Stimulated activated CD4-positive, alpha-beta T cell treated with anti-CD3 and anti-CD28 coated beads, Interleukin-15, amount 100 ng/mL, for 1 hour (primary cell): ENCODE measurements at places on chromosomes 4 and X.
A peak's percentile ranks its signal among the peaks of the same experiment; 100 is the strongest.

DNA sequence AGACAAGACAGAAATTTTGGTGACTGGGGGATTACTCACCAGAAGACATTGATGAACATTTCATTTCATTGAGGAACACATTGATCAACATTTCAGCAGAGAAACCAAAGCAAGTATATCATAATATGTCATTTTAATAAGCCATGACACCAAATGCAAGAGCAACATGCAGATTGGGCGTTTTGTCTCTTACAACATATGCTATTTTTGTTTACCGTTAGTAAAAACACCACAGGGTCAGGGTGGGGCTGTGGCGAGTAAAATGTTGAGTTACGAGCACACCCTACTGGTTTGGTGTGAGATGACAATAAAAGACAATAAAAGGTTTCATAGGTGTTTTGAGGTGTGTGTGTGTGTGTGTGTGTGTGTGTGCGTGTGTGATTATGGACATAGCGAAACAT, 294.5 kb downstream of the PDGFC start:
- no peak for DNase-seq

- DNase-seq: no peak
These were observed 104.5 kb downstream of the SHISA3 start for GRCh38 chr4:42501624-42502401.

- DNase-seq: no peak
These were observed 75.7 kb downstream of the ANKRD50 start for GRCh38 chr4:124636788-124637187.

GRCh38 chr4:159966746-159967145, 863.9 kb downstream of the RAPGEF2 start:
- DNase-seq: no peak

- no peak for DNase-seq
These were observed 161.5 kb upstream of the GPR101 start for GRCh38 chrX:137195296-137195695.

DNA sequence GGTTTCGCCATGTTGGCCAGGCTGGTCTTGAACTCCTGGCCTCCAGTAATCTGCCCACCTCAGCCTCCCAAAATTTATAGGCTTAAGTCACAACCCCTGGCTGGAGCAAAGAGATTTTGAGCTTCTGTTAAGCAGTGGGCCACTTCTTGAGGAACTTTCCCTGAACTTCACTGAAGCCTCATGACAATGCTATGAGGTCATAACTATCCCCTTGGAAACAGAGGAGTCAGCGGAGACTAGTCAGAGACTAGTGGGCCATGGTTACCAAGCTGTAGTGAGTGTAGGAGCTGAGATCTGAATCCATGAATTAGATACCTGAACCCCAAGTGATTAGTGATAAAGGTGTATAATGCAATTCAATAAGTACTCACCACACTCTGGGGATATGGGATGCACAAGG, 145.1 kb upstream of the MSX1 start:
- DNase-seq: no peak

DNA sequence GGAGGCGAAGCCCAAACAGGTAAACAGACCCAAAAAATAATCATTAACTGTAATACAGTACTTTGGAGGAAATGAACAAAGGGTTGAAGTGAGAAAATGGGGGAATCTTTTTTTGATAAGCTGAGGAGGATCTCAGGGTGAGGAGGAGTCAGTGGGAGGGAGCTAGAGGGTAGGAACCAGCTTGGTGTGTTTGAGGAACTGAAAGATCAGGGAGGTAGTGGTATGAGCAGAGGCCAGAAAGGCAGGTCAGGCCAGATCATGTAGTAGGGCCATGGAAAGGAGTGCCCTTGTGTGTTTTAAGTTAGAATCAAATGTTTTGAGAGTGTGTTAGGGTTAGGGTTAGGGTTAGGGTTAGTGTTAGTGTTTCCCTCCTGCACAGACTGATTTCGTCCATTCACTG, 48.8 kb downstream of the PPP2R2C start:
- DNase-seq: no peak

DNA sequence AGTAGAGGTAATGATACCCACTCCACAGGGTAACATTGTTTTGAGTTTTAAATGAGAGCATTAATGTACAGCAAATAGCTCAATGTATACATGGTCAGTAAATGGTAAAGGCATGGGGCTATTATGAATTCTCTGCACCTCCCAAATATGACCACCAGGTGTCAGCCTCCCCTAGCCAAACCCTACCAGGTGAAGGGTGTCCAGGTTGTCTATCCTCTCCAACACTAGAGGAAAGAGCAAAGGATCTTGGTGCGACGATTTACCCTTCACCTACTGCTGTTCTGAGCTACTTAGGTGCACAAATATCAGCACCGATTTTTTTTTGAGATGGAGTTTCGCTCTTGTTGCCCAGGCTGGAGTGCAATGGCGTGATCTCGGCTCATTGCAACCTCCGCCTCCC, 26.5 kb upstream of the XIAP start:
- peak; percentile 15 for DNase-seq

- no peak for DNase-seq
These were observed 8.3 kb downstream of the NSD2 start for GRCh38 chr4:1879485-1879884.

DNA sequence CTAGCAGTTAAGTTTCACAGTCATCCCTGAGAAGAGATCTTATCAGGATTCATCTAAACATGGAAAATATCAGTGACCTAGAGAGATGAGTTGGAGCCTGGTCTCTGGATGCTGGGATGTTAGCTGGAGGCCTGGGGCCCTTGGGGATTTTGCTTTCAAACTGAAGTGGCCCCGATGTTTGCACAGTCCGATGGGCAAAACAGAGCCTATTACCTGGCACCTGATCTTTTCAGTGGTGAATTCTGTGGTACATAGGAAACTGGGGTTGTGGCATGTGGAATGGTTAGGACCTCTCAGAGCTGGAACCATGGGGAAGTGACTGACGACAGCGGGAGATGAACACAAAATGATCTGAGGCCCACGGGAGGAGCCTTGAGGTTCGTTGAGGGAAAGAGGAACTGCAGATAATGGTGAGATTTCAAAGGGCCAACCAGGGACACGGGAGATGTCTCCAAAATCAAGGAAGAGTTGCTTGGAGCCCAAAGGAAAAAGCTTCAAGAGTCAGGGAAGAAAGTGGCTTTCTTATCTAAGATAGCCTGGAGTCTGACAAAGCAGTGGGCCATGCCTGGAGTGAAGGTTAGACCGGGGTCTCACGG, 17.8 kb upstream of the TENM3 start:
- DNase-seq: no peak

GRCh38 chrX:13938051-13938828, 91.5 kb downstream of the GEMIN8 start:
- DNase-seq: no peak

DNA sequence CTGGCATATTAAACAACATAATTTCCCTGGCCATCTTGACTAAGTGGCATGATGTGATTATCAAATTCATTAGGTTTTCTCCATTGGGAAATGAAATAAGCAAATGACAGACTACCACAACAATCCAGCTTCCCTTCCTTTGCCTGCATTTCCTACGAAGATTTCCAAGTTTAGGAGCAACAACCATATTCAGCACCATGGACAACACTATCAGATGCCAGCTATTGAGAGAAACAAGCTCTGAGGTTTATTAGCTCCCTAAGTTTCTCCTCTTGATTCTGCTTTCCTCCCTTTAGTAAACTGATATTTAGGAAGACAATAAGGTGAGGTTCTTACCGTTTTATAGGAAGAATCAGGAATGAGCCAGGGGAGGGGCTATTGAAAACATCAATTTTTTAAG, 36.2 kb downstream of the DCX start:
- DNase-seq: no peak

GRCh38 chrX:140744085-140744484, 34.5 kb downstream of the LINC00632 start:
- DNase-seq: no peak

GRCh38 chrX:16832301-16832700, 37.9 kb downstream of the RBBP7 start:
- no peak for DNase-seq

DNA sequence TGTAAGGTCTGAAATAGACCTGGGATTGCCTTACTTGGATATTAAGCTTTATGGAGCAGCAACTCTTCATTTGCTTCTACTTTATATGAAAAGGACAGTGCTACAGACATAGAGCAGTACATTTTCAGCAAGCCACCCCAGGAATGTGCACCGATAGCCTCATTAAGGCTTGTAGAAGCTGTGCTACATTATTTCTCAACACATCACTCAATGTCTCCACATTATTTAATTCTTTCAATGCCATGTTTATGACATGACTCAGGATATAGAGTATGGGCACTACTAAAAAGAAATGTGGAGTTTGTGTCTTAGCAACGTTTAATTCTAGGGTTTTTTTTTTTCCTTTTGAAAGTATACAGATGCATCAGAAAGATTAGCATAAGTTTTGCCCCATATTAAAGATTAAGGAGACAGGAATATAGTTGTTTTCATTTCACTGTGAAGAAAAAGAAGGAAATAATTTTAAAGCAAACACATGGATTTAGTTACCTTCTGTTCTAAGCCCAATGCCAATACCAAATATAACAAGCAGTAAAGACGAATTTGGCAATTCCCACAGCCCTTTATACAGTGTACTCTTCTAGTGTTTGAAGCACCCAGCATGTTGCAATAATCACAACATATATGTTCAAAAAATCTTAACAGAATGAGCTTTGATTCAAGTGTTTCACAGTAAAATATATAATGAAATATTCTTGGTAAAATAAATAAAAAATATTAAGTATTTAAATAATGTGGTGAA, 2140.1 kb upstream of the AGA start:
- no peak for DNase-seq

DNA sequence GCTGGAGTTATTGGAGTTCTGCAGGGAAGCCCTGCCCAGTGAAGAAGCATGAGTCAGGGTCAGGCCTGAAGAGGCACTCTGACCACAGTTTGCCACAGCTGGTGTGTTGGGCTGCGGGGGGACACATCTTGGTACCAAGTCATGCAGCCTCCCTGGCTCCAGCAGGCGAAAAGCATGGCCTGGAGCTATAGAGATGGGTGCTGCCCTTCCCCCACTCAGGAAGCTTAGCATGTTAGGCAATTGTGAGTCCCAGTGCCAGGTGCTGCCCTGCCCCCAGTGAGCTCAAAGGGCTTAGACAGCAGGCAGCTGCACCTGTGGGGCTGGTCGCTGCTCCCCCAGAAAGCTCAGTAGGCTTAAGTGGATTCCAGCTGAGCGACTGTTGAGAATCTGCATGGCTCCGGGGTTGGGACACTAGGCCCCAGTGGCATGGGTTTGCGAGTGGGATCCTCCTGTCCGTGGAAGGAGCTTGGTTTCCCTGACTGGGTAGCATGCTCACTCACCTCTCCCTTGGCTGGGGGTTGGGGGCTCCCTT, 755.5 kb downstream of the GLUD2 start:
- no peak for DNase-seq

GRCh38 chrX:129606918-129607317, 47.8 kb downstream of the APLN start:
- no peak for DNase-seq

- no peak for DNase-seq
These were observed 363.8 kb upstream of the FTHL17 start for GRCh38 chrX:31435592-31435991.

GRCh38 chr4:77989968-77990367, 67.2 kb upstream of the FRAS1 start:
- DNase-seq: no peak

DNA sequence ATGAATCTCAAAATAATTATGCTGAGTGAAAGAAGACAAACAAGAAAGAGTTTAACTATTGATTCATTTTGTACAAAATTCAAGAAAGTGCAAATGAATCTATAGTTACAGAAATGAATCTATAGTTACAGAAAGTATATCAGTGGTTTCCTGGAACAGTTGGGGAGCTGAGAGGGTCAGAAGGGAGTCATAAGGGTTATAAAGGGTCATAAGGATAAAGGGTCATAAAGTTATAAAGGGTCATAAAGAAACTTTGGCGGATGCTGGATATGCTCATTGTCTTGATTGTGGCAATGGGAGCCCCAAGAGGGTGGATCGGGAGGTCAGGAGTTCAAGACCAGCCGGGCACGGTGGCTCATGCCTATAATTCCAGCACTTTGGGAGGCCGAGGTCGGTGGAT, 26.0 kb upstream of the INTS6L start:
- DNase-seq: no peak

GRCh38 chr4:42398871-42399331, 1.6 kb downstream of the SHISA3 start:
- DNase-seq: no peak

DNA sequence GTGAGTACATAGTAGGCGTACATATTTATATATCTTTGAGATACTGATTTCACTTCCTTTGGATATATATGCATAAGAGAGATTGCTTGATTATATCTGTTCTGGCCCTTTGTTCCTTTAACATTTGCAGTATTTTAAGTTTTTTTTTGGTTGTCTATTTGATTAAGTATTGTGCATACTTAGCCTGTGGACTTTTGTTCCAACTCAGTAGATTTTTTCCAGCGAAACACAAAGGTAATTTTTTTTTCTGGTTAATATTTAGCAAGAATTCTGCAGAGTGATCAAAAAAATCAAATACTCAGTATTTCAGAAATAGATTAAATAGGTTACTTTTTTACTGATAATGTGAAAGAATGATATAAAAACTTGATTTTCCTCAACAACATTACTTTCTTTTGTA, at the start of gene AFM:
TSS of gene AFM (plus strand) at position 388 of the 400 bp plus-strand sequence. CDS start 31 bp downstream, outside the sequence.
- DNase-seq: no peak

DNA sequence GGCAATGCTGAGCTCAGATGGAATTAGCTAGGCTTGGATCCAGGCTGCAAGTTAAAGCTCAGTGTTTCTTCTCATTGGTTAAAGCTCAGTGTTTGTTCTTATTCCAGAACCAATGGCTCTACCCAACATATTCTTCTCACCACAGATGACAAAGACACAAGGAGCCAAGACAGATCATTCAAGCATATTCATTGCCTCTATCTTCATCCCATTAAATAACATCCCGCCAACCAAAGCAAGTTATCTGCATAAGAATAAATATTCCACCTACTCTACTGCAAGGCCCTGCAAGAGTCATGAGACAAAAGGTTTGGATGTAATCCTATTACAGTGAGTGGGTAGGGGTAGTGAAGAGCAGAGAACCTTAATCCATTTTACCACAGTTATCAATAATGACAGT, 766.5 kb downstream of the C4orf33 start:
- DNase-seq: no peak

- DNase-seq: no peak
These were observed 279.8 kb downstream of the BCOR start for GRCh38 chrX:39817754-39818470.

DNA sequence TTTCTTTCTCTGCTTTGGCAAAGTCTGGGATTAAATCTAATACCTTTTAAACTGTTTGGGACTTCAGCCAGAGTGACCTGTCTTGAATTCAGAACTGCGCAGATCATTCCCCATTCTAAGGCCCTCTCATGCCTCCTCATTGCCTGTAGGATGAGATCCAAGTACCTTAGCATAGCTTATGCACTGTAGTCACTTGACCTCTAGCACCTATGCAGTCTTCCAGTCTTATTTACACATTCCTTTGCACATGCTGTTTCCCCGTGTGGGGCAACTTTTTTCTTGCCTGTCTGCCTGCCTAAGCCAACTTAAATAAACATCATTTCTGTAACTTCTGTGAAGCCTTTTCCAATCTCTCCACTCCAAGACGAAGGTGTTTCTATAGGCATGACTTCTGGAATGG, 68.4 kb downstream of the AR start:
- DNase-seq: no peak
